ENCODE measurements at places on chromosomes 6 and 20.

DNA sequence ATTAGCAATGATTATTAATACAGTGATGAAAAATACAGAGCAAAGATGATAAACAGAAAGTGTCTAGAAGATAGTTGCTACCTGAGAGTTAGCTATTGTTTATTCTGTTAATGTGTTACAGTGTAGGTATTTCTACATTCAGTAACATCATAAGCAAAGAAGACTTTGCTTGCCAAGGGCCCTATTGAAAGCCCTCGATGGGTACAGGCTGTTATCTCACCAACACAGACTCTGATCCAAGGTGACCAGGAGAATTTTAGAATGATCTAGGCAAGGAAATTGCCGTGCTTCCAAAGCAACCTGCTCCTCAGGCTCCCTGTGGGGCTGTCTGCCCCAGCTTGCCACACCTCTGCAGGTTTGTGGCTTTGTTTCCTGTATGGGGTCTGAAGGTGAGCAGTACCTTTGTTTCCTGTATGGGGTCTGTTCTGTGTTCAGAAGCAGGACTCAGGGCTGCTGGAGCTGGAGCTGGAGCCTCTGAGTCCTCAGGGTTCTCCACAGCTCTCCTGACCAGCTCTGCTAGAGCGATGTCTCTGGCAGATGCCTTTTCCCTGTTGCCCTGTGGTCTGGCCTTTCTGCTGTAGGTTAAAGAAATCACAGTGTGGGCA, 32.5 kb downstream of the PHACTR3 start:
- DNase-seq: no peak

DNA sequence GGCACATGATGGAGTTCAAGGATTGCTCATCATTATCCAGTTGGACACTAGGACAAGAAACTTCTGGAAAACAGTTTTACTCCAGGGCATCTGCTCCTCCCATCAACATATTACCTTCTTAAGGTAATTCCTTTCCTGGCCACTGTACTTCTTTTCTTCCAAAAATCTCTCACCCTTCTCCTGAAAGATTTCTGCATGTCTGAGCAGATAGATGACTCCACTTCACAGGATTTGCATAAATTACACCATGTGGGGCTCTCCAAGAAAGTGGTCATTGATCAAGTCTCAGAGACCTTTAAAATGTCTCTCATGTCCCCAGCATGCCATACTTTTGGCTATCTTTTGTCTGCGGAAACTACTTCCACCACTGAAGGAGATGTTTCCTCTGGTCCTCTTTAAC, 103.2 kb upstream of the TNFAIP3 start:
- DNase-seq: no peak

GRCh38 chr20:46701556-46701955, 7.9 kb upstream of the SLC2A10 start:
- no peak for DNase-seq

DNA sequence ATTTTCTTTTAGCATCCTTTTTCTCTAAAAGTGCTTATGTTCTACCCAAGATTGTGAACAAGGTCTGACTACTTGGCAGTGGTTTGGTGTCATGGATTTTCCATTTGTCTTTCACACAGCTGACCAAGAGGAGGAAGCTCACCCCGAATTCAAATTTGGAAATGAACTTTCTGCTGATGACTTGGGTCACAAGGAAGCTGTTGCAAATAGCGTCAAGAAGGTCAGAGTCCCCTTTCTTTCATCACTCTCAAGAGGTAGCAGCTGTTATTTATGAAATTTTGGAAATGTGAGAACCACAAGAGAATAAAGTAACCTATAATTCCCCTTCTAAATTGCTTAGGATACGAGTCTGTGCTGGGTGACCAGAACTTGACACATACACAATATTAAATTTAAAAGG, 113.0 kb upstream of the LAMP5 start:
- no peak for DNase-seq

DNA sequence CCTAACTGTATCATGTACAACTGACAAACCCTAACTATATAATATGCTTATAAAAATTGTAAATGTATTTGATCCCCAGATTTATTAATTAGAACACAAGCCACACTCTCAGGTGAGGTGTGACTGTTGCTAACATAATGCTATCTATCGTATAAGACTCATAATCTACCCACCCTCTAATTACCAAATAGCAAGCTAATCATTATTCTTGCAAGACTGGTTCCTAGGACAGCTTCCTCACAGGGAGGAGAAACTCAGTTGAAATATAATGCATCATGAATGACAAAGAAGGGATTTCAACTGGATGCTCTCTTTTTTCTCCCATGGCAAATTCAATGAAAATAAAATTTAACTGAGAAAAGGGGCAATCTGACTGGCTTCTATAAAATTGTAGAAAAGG, 35.4 kb downstream of the ELOVL4 start:
- DNase-seq: no peak

DNA sequence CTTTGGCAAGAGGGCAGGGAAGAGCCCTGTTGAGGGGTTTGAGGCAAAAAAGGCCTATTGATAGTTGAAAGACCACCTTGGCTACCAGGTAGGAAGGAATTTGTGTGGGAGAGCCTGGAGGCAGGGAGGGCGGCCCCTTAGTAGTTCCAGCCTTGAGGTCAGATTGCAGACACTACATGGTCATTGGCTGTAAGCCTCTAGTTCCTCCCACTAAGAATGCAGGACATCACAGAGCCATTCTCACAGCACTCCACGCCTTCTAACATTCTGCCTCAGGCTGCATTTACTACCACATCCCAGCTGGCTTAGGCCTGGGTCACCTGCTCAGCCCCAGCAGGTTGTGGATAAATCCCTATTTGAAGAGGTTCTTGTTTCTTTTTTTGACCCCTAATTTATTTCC, 91.0 kb upstream of the SNX9 start:
- DNase-seq: no peak

- DNase-seq: peak; percentile 60
Observed at GRCh38 chr6:139262519-139263300, 29.1 kb downstream of the TXLNB start.

- no peak for DNase-seq
Observed at GRCh38 chr6:88141561-88142296, 24.4 kb downstream of the CNR1 start.

GRCh38 chr6:4299476-4299875, 164.1 kb upstream of the ECI2 start:
- no peak for DNase-seq

DNA sequence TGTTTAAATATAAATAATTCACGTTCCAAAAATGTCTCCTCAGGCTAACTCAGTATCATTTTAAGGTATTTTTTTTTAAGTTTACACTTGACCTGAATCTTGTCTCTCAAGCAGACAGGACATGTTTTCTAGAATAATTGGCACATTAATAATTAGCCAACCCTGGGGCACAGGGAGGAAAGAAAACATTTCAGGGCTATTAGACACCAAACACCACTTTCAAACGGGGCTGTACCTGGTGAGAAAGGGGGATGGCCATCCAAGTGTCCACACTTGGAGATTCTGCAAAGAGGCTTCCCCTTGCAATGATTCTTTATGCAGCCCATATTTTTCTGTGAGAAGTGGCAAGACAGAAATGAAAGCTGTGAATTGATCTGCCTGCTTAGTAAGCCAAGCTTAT, 560.8 kb downstream of the CD109 start:
- no peak for DNase-seq

DNA sequence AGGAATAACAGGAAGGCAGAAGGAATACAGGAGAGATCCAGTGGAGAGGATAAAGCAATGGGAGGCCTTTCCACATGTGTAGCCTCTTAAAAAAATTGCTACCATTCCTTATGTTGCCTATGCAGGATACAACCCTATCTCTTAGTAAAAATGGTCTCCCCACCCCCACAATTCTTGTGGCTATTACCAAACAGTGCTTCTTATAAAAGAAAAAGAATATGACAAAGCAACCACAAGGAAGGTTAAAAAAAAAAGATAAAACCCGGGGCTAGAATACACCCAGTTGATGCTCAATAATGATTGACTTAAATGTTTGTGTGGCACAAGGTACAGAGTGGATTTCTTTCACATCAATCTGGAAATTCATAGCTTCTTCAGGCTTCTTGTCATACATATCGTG, 250.9 kb downstream of the HIVEP2 start:
- no peak for DNase-seq

GRCh38 chr6:30641048-30641447, 5.9 kb upstream of the C6orf136 start:
- no peak for DNase-seq

GRCh38 chr6:166830891-166831363, 125.4 kb downstream of the RNASET2 start:
- peak; percentile 1 for DNase-seq

DNA sequence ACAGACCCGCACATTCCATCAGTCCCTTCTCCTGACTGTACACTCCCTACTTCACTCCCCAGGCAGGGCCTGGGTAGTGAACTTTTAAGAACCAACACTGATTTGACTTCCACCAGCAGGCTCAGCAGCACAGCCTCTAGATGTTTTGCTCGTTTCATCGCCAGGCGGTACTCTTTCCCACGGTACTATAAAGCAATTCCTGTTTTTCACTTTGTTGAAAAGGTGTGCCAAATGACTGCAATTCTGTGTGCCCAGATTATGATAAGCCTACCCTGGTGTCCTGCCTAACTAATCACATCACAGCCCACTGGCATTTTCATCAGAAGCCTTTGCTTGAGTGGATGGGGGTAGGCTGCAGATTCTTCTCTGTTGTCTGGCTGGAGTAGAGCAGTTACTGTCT, 12.9 kb upstream of the WTAP start:
- no peak for DNase-seq

GRCh38 chr20:10338426-10339180, 95.4 kb downstream of the MKKS start:
- DNase-seq: no peak

GRCh38 chr6:28251661-28252008, 434 bp downstream of the ZKSCAN4 start:
- DNase-seq: peak; percentile 58

DNA sequence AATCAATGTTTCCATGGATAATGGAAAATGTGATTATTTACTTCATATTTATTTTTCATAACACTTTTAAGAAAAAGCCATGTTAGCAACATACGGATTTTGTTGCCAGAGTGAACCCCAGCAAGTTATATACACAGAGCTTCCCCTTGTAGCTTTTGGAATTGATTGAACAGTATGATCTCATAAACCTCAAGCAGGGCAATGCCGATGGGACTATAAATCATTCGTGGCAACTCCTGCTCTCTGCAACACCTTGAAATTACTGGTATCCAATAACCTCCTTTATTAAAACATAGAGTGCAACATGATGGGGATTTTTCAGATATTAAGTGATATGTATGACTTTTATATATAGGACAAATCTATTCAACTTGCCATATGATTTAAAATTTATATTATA, 428.5 kb downstream of the KHDRBS2 start:
- no peak for DNase-seq

DNA sequence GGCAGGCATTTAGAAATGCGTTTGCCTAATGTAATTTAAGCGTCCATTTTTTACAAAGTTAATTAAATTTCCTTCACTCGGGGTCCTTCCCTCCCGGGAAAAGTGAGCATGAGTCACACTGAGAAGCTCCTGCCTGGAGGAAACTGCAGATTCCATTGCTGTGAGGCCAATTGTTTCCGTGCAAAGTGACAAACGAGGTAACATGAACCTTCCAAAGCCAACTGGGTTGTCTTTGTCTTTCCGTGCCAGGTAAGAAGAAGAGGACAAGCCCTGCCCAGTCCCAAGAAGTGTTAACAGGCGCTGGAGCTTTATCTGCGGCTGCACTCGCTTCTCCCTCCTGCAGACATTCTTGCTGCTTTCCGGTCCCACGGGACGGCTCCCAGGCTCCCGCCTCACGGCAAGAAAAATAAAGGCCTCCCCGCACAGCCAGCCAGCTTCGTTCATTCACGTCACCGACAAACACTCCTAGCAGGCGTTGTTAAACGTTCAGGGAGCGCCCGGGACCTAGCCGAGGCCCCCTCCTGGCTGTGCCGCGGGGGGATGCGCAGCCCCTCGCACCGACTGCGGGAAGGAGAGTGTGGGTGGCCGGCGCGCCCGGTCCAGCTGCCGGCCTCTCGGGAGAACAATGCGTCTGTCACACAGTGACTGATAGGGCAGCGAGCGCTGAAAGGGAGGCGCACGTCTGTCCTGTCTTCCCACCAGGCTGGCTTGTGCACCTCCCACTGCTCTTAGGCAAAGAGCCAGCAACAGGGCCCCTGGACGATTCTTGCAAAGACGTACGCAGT, 61.5 kb upstream of the HDDC2 start:
- DNase-seq: no peak

DNA sequence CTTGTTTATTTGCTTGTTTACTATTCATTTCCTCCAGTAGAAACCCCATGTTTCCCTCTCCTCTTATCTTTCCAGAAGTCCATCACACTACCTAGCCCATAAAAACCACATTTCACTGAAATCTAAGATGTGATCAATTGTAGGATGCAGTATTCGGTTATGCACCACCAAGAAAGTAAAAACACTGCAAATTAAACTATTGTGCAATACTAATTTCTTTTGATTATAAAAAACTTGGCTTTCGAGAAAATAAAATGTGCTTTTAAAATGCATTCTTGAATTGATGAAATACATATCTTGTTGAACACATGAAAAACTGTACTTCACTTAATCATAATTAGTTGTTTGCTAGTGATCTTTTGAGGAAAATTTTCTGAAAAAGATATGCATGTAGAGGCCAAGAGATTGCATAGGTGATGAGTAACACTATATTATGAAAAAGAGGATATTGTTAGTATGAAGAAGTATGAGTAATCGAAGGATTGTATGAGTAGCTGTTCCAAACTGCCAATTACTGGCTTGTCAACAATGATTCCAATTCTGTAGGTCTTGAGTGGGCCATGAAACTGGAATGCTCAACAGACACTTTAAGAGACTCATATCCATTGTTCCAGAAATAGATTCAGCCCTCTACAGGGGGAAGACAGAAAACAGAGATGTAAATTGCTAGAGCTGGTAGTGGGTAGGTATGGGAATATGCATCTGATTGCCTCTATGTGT, 79.7 kb downstream of the RNF217 start:
- no peak for DNase-seq

GRCh38 chr6:35585658-35586057, 73.0 kb upstream of the TULP1 start:
- no peak for DNase-seq

DNA sequence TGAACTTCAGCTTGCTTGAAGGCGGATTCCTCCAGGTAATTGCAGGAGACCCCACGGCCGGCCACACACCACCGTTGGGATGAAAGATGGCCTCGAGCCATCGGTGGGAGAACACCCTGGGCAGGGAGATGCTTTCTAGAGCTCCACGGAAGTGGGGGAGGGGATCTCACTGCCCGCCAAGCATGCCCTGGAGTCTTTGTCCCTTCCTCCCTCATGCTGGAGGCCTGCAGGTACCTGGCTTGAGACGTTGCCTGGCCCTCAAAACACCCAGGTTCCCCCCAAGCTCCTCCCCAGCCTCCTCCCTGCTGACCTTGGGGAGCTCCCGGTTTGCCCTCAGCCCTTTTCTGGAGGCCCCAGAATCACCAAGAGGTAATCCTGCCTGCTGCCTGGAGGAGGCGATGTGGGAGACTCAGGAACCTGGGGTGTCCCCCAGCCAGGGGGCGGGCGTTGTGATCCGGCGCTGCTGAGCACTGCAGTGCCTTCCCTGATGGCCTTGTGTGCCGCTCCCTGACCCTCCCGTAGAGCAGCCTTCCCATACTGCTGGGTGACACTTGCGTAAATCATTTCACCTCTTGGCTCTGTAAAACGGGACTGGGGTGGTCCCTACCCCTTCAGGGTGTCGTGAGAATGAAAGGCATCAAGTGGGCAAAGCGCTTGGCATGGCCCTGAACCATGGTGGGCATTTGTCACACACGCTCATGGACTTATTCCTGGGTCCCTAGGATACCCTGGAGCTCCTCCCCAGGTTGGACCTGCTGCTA, 91.4 kb downstream of the CEBPB start:
- DNase-seq: peak; percentile 23

- no peak for DNase-seq
Observed at GRCh38 chr6:132016396-132016795, 65.2 kb upstream of the CCN2 start.

All from activated CD4-positive, alpha-beta T cell treated with anti-CD3 and anti-CD28 coated beads, Interleukin-2, Interleukin-6, amounts not matched to agents 100 ng/mL and 50 ng/mL, durations not matched to agents 16 hours and 8 hours (primary cell).